ENCODE measurements at places on chromosomes 16 and 17.

DNA sequence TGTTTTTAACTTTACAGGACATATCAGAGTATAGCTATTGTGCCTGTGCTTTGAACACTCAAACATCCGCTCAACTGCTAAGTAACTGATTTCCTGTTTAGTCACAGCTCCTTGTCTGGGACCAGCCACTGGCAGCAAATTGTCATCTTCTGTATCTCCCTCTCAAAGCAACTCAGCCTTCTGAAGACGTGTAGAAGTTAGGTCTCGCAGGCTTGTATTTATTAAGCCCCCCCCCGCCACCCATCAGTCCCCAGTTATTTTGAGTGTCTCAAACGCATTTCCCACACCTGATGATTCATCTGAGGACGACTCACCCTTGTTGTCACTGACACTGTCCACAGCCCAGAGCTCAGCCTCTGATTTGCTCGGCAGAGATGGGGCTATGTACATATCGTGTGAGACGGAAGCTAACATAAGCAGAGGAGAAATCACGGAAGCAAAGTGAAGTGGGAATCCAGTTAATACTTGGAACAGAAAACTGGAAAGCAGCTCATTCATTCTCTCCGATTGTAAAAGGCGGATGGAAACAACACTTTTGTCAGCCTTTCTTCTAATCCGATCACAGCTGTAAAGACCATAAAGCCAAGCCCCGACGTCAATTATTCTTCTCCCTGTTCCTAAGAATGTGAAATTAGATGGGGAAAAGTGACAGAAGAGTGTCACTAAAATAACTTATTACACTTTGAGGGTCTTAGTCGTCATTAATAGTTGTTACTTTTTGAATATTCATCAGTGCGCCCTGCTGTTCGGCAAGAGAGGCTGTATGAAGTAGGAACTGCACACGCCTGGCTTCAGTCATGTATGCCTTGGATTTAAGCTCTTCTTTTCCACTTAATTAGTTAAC, 64.2 kb downstream of the PITPNC1 start:
- DNase-seq = peak; percentile 62

GRCh38 chr17:70752966-70753467, 583.7 kb downstream of the KCNJ2 start:
- no peak for DNase-seq

DNA sequence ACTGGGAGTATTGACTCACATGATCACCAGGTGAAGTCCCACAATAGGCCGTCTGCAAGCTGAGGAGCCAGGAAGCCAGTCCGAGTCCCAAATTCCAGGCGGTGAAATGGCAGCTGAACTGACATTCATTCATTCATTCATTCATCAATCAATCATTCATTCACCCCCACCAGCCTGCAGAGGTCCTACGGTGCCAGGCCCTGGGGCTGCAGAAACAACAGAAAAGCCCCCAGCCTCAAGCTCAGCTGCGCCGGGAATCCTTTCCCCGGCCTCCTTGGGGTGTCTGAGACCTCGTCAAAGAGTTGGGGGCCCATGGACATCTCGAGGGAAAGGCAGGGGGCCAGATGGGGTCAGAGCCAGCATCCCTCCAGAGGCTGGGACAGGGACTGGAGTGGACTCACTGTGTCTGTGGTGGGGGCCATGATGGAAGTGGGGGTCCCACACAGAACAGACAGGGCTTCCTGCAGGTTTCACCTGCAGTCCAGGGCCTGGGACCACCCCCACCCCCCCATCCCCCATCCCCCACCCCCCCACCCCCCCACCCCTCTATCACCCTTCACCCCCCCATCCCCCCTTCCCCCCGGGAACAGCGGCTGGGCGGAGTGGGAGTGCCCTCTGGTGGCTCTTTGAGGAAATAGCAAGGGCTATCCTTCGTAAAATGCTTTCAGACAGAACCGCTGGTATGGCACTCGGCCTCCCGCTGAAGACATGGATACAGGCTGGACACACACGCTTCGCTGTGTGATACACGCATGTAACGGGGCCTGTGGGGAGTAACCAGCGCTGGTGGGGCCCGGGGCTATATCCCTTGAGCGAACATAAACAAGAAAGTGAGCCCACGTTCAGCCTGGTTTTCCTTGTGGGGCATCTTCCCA, 8.5 kb upstream of the ZC3H18 start:
- no peak for DNase-seq

- DNase-seq = no peak
These were observed at the start of gene USP6 for GRCh38 chr17:5115673-5116651. USP6 (plus strand) TSS chr17:5116032; CDS start chr17:5130368, 14,336 bp downstream.

DNA sequence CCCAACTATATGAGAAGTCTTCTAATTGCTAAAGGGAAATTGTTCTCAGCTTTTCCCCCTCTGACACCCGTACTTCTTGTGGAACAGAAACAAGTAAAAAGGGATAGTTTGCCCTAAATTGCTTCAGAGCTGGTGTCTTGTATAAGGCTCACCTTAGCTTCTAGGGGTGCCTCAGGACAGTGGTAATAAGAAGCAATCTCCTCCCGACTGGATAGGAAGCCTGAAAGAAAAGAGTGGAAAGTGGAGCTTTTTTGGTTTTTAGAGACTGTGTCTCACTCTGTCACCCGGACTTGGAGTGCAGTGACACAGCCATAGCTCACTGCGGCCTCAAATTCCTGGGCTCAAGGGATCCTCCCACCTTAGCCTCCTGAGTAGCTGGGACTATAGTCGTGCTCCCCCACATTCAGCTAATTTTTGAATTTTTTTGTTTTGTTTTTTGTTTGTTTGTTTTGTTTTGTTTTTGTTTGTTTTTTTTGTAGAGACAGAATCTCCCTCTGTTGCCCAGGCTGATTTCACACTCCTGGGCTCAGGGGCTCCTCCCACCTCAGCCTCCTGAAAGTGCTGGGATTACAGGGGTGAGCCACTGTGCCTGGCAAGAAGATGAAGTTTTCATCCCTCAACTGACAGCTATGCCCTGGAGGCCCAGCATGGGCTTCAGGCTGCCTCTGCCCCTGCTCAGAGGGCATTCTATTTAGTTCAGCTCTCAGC, 3.4 kb downstream of the TAT start:
- DNase-seq = no peak

DNA sequence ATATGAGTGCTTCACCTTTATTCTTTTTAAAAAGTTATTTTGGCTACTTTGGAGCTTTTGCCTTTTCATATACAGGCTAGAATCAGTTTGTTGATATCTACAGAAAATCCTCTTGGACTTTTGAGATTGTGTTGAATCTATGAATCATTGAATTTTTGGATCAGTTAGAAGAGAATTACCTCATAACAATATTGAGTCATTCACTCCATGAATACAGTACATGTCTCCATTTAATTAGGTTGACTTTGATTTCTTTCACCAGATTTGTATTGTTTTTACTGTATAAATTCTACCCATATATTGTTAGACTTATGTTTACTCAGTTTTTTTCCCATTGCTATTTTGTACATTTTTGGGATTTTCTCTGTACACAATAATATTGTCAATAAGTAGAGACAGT, 54.4 kb downstream of the TAOK1 start:
- no peak for DNase-seq

DNA sequence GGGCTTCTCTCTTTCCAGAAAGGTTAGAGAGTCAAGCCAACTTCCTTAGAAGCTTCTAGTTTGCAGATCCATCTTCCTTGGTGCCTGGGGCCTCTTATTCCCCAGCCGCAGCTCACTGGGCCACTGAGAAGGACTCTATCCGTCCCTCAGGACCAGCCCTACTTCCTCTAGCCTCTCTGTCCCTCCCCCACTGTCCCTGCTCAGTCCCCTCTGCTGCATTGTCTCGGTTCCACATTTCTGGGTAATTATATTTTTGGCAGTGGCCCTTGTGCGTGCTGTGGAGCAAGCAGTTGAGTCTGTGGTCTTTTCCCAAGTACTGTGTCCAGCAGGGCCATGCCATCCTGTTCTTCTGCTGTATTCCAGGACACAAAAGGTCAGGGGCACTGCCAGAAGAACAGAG, 17.8 kb downstream of the IRX3 start:
- DNase-seq = no peak

DNA sequence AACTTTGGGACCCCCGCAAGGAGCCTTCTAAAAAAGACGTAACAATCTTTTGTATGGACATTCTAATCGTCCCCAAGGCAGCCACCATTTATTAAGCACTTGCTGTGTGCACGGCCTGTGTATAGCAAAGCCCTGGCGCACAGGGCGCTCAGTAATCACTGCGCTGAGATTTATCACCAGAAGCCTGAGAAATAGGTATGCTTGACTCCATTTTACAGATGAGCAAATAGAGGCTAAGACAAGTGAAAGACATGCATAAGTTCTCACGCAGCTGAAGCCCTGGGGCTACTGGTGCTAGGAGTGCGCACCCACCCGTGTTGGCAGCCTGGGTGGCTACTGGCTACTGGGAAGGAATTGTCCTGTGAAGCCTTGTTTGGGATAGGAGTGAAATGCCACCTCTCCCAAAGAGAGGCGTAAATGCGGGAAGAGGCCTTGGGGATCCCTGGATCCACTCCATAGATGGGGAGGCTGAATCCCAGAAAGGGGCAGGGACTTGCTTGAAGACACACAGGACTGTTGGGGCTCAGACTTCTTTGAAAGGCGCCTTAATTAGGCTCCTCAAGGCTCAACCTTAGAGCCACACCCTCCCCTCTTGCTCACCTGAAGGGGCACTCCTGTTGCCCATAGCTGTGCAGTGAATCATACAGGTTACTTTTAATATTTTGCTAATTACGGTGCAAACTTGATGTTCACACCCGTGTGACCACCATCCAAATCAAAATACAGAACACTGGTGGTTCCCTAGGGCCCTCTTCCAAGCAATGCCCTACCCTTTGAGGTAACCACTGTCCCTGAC, 634 bp upstream of the NATD1 start:
- no peak for DNase-seq

GRCh38 chr17:55757659-55758058, 6.8 kb downstream of the PCTP start:
- DNase-seq = no peak

GRCh38 chr17:79019632-79020584, 4.1 kb upstream of the C1QTNF1 start:
- no peak for DNase-seq

DNA sequence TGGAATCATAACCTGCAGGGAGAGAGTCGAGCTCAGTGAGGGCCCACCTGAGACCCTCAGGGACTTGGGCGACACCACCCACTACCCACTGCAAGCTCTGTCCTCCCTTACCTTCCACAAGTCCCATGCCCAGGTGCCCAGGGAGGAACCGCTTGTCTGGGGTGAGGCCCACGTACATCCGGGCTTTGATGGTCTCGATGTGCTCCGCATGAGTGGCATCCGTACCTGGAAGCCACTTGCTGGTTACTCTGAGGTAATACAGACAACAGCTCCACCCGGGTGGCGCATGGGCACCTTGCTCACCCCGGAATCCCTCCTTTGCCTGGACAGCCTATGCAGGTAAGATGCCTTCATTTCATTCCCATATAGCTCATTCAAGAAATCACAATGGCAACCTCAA, 24.8 kb downstream of the MIEF2 start:
- no peak for DNase-seq

- peak; percentile 20 for DNase-seq
These were observed at the start of gene FZD2 for GRCh38 chr17:44556832-44557606. FZD2 (plus strand) TSS chr17:44557484; CDS start chr17:44557689, 205 bp downstream.

DNA sequence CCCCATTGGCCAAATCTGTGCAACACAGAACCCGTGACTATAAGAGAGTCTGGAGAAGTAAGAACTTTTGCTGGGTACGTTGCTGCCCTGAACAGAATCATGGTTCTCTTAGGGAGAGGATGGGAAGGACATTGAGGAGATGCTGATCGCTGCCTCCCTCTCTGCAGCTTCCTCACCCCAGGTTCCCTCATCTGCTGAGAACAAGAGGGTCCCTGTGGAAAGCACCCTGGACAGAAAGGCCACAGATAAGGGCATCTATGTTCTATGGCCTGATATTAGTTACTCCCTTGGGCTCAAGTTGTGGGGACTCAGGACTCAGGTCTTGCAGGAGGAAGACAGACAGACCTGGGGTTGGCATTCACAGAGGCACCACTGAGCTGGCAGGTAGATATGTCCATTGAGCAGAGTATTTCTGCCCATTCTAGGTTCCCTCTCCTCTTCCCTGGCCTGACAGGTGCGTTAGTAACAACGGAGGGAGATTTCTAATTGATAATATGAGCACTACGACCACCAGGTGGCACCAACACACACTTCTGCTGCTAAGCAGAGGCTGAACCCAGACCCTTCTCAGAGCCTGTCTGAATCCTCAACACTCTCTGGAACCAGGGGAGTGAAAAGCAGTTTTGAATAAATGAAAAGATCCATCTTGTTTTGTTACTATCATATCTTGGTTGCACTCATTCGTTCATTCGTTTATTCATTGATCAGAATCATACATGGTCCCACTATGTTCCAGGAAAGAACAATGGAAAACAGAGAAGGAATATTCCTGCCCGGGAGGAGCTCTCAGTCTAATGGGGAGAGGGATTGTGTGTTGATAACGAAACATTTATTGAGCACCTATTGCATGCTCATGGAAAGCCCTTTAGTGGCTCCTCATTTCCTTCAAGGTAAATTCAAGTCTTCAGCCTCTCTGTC, 56.4 kb downstream of the SLC6A2 start:
- DNase-seq = peak; percentile 12

GRCh38 chr17:66647391-66647983, 187.4 kb upstream of the CACNG5 start:
- no peak for DNase-seq

- DNase-seq = peak; percentile 73
These were observed 38.6 kb upstream of the SLFN13 start for GRCh38 chr17:35486920-35487732.

DNA sequence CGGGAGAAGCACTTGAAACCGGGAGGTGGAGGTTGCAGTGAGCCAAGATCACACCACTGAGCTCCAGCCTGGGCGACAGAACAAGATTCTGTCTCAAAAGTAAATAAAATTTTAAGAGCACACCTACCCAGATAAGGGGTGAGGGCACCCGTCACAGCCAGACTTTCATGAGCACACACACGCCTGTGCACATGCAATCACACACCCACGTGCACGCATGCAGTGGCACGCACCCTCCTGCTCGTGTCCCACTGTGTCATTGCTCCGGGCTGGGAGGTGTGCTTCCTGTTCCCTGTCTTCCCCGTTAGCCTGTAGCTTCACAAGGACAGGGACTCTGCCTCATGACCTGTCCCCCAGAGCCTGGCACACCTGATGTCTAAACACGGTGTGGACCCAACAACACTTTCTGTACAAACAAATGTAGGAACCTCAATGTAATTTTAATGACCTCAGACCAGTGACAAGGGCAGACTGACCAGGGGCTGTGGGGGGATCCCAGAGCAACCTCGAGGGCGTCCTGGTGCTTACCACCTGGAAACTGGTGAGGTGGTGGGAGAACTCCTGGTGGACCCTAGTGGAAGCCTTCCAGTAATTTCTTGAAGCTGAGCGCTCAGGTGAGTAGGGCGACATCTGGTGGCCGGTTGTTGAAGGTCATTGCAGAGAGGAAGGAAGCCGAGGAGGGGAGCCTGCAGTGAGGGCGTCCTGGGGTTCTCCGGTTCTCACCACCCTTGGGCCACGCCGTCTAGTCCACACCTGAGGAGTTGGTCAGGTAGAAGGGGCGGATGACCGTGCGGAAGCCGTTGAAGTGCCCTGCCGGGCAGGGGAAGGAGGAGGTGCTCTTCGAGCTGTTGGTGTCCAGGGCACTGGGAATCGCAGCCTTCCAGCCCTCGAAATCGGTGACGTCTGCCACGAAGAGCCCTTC, 8.6 kb downstream of the LGALS3BP start:
- peak; percentile 48 for DNase-seq

- no peak for DNase-seq
These were observed 1570.0 kb upstream of the GOT2 start for GRCh38 chr16:60304066-60304465.

- DNase-seq = peak; percentile 55
These were observed 8.1 kb upstream of the CPNE2 start for GRCh38 chr16:57084257-57084770.
